ENCODE measurements at places on chromosomes 12 and 14. TPM values are rescaled to one million over a fixed set of nuclear protein-coding genes. Genes with fewer than 3 reads are reported as not detected.

- peaks cover 8% of the 10 kb centered on the region for H3K27me3 ChIP-seq
- H3K4me1 ChIP-seq, result no peaks in the 10 kb centered on the region
- no peaks in the 10 kb centered on the region for H3K36me3 ChIP-seq
- DNase-seq, result no peak
- no peak overlapping the region for H3K27ac ChIP-seq
Measured at GRCh38 chr14:54638135-54638446, 71.2 kb downstream of the SAMD4A start.

Gene HRK
- total RNA-seq, result not detected

- no peak overlapping the region for H3K27ac ChIP-seq
- H3K36me3 ChIP-seq, result no peaks in the 10 kb centered on the region
- no peaks in the 10 kb centered on the region for H3K27me3 ChIP-seq
- H3K4me3 ChIP-seq, result no peak overlapping the region
- H3K4me1 ChIP-seq, result no peaks in the 10 kb centered on the region
Measured at GRCh38 chr12:58086006-58086405, 144.6 kb downstream of the ATP23 start.

DNA sequence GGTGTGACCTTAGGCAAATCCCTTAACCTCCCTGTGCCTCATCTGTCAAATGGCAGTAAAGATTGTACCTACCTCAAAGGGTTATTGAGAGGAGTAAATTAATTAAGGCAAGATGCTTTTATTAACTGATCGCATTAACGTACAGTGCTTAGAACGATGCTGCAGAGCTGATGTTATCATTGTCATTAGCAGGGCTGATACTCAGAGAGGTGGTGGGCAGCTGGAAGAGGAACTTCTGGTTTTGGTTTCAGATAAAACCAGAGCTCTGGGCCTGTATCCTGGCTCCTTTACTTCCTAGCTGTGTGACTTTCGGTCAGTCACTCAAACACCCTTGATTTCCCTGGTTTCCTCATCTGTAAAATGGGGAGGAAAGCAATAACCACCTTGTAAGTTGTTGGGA is 55.1 kb downstream of the CALM1 start:
- no peak for DNase-seq
- peaks cover 7% of the 10 kb centered on the region for H3K4me1 ChIP-seq
- H3K27ac ChIP-seq, result no peak overlapping the region
- no peaks in the 10 kb centered on the region for H3K27me3 ChIP-seq
- no peaks in the 10 kb centered on the region for H3K36me3 ChIP-seq
- no peak overlapping the region for H3K4me3 ChIP-seq

Gene CEBPE
- 1.8 TPM for total RNA-seq

Gene CARMIL3
- 0.91 TPM for total RNA-seq

Gene CMA1
- total RNA-seq, result 0.51 TPM

DNA sequence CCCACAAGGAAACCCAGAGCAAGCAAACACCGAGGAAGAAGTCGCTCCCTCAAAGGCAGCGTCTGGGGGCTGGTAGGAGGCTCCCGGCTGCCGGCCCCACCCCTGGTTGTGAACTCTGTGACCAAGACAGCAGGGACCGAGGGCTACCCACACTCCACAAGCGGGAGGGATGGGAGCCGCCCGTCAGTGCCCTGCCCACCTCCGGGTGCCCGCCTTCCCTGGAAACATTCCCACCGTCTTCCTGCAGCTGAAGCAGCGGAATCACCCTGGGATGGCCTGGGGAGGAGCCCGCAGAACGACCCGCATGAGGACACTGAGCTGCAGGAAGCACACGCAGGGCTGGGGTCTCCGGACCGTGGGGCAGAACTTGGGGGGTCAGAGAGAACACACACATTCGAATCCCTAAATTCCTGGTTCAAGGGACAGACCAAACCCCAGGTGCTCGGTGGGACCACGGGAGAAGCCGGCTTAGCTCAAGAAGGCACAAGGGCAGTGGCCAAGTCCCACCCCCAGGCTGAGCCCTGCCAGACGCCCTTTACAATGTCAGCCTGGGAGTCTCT is 33.5 kb upstream of the C14orf180 start:
- DNase-seq, result no peak
- no peak overlapping the region for H3K27ac ChIP-seq
- H3K27me3 ChIP-seq, result peaks cover 14% of the 10 kb centered on the region
- no peak overlapping the region for H3K4me3 ChIP-seq
- H3K4me1 ChIP-seq, result no peaks in the 10 kb centered on the region

DNA sequence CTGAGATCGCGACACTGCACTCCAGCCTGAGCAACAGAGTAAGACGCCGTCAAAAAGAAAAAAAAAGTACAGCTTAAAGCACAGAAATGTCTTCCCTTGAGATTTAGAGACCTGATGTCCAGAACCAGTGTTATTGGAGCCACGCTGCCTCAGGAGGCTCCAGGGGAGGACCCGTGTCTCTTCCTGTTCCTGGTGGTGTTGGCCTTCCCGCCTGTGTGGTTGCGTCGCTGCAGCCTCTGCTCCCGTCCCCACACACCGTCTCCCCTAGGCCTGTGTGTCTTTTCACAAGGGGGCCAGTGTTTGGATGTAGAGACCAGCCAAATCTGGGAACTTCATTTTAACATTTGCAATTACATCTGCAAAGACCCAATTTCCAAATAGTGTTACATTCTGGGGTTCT is 8.6 kb upstream of the FBRSL1 start:
- no peaks in the 10 kb centered on the region for H3K27me3 ChIP-seq
- no peak for DNase-seq
- no peak overlapping the region for H3K4me3 ChIP-seq
- peaks cover 17% of the 10 kb centered on the region for H3K4me1 ChIP-seq
- H3K27ac ChIP-seq, result peak overlapping the region; percentile 30

All from activated naive CD8-positive, alpha-beta T cell treated with anti-CD3 and anti-CD28 coated beads, Interleukin-2, amount 10 ng/mL, durations not matched to agents 7 days and 5 days (primary cell).